ENCODE measurements at places on chromosomes 7 and 10.

DNA sequence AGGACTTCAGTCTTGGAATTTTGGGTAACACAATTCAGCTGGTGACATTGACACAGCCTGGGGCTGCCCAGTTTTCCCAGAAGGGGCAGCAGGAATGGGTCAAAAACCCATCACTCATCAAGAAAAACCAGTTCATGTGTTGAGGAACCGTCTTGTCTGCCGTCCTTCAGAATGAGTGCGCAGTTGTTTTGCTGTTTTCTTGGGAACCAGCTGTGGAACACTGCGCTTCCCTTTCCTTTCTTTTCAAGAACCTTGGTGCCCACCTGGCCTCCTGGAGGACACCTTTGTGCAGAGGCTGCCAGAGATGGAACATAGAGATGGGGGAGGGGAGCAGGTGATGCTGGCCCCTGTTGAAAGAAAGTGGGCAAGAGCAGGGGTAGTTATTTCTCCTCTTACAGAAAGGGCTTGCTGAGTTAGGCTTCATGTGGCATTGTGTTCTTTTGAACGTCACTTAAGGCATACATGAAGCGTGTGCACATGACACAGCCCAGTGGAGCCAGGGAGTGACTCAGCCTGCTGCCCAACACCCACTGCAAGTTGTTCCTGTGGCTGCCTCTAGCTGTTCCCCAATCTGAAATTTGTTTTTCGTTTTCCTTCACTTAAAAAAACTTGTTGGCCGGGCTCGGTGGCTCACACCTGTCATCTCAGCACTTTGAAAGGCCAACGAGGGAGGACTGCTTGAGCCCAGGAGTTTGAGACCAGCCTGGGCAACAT, 87.4 kb upstream of the TNS3 start:
- DNase-seq, result no peak

DNA sequence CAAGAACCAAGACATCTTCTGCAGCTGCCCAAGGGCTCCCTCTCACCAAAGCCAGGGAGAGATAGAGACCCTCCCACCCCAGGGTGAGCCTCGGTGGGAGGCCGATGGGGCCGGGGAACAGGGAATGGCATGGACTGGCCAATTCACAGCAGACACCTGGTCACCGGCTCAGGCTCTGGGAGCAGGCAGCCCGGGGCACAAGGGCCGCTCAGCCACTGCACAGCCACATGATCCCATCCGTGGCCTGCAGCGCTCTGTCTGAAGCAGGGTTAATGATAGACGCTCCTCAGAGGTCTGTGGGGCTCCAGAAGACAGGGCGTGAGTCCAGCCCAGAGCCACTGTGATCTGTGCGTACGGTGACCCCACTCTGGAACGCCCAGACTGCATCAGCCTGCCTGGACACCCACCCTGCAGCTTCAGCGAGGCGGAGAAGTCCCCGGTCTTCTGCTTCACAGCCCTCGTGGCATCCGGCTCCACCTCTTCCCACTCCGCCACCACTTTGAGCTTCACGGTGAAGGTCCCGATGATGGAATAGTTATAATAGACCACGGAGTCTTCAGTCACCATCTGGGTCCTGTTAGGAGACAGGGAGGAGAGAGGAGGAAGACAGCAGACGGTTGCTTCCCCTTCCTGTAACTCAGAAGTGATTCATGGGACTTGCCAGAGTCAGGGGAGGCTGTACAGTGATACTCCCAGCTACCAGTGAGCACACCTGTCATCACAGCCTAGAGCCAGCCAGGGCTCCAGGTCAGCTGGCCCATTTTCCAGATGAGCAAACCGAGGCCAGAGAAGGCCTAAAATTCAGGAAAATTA, 14.0 kb downstream of the TMEM130 start:
- no peak for DNase-seq

DNA sequence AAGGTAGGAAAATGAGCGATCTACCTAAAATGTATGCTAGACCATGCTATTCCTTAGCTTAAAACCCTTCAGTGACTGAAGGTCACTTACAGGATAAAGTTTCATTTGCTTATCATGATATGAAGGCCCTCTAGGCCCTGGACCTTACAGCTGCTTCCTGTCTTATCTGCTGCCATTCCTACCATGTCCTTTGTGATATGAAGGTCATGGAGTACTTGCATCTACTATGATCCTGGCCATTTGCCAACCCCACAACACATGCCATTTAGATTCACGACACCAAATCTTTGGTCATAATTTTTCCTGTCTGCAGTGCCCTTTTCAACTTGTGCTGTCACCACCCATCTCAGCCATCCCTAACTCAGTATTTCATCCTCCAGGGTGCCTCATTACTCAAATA, 181.8 kb upstream of the MDFIC start:
- DNase-seq, result no peak

DNA sequence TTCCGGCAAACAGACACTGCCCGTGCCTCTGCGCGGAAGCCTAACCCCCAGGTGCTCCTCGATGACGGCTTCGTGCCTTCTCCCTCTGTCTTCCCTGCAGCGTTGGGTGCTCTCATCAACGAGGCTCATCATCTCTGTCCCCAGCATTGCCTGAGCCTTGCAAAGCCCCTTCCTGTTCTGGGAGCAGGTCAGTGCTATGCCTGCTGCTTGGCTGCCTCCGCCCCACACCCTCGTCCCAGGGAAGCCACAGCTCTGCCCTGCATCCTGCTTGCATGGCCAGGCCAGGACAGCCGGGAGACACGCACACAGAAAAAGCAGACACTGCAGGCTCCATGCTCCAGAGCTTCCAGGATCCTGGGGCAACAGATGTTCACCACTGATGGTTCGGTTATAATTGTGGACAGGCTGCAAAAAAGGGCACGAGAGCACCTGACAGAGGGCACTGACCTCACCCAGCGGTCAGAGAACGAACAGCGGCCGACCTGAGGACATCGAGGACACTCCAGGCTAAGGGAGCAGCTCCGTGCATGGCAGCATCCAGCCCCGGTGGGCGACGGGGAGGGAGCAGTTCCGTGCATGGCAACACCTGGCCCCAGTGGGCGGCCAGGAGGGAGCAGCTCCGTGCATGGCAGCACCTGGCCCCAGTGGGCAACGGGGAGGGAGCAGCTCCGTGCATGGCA, 265.5 kb downstream of the PTPRN2 start:
- no peak for DNase-seq

DNA sequence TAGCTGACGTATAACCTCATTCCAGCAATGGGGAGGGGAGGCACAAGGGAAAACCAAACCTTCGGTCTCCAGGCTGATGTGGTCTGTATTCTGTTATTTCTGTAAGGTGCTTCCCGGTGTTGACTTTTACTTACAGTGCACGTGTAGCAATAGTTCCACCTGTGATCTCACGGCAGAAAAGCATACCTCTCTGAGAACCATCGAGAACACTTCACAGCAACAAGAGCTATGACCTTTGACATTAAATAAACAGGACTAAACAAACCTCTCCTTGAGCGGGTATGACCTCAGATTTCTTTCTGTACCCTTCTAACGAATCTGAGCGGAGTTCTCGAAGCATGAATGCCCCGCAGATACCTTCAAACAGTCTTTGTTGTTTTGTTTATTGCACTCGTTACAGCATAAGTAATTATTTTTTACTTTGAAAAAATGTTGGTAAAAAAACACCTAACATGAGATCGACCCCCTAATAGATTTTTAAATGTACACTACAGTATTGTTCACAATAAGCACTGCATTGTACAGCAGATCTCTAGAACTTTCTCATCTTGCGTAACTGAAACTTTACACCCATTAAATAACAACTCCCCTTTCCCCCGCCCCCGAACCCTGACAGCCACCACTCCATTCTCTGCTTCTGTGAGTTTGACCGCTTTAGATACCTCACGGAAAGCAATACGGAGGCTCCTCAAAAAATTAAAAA, 282.3 kb downstream of the GATA3 start:
- no peak for DNase-seq

- DNase-seq, result no peak
Observed at GRCh38 chr10:59106441-59106840, 70.0 kb upstream of the PHYHIPL start.

DNA sequence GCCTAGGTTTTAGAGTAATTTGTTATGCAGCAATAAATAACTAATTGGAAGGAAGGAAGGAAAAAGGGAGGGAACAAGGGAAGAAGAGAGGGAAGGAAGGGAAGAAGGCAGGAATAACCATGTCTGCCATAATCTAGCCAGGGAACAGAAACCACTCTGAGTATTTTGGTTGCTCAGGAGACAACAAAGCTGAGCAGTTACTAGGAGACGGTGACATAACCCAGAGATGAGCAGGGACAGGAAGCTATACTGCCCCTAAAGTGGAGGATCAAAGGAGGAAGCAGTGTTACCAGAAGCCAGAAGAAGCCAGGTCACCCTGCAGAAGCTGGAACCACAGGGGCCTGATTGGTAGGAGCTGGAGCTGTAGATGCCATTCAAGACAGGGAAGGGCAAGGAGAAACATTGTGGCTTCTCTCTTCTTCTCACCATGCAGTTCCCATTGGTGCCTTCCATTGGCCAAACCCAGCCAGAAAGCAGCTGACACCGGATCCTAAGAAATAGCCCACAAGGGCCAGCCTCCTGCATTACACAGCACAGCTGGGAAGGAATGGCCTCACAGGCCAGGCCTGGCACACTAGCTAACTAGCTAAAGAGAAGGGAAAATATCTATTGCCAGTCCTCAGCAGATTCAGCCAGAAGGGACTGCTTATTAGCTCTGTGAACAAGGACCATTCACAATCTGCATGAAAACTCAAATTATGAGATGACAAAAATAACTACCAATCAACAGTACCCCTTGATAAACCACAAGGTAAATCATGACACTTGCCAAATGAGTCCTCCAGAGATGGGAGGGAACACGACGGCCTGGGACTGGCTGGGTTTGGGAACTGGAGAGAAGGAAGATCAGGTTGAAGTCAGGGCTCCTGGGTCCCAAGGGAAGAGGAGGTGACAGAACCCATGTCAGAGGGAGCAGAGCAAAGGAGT, 184.5 kb upstream of the NFE2L3 start:
- no peak for DNase-seq

- no peak for DNase-seq
Observed at GRCh38 chr10:12513003-12513365, 163.6 kb downstream of the CAMK1D start.

- DNase-seq, result no peak
Observed at GRCh38 chr10:53088961-53089360, 316.4 kb upstream of the MBL2 start.

- DNase-seq, result peak; percentile 16
Observed at GRCh38 chr10:13371897-13372470, 23.9 kb upstream of the SEPHS1 start.

DNA sequence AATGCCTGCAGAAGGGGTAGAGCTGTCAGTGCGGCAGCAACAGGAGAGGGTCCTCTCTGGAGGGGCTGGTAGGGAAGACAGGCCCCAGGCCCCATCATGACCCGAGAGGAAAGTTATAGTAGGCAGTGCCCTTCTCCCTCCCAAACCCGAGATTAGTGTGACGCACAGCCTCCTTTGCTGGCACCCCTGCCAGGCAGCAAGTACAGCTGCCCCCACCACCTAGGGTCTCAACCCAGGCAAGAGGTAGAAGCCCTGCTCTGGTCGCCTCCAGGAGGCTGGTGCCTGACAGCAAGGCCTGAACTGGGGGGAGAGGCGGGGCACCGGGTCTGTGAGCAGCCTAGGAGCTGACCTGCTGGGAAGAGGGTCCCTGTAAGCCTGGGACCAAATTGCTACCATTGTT, 15.5 kb downstream of the LOXL4 start:
- DNase-seq, result no peak

DNA sequence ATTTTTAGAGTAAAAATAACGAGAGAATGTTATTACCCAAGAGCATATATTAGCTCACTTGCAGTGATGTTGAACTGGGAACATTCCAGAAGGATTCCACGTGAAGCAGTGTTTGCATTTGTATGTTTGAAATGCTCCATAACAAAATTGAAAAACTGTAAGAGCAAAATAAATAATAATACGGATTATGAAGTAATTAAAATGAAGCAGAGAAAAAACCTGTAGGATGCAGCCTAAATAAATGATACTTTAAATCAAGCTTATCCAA, 203.3 kb downstream of the BAMBI start:
- DNase-seq, result no peak

DNA sequence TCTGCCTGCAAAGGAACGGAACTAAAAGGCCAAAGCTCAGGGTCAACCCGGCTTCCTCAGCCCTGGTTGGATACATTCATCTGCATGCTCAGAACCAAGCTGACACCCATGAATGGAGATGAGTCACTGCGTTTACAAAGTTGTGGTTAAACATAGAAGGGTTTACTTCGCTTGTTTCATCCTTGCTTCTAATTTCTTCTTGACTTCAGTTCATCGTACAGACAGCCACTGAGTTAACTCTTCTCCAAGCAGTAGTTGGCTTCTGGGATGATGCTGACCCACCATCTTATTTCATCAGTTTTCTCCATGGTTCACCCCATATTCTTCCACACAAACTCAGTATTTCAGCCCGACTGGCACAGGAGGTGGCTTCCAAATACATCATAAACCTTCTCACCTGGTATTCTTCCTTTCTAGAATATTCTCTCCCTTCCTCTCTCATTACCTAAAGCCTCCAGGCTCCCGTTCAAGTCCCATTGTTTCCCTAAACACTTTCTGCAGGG, 166.3 kb upstream of the RNF32 start:
- DNase-seq, result no peak

DNA sequence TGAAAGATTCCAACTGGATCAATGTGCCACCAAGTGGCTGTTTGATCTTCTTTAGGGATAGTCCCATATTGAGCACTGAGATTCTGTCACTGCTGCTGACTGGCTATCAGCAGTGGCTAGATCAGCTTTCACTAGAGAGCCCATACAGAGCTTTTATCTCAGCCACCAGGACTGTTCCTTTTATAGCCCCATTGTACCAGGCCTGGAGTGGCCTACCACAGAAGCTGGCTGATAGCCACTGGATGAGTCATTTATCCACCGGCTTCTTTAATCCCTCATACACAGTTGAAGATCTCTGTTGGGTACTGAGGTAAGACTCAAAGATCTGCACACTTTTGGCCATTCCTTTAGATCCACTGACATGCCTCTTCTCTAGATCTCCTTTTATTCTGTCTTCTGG, 1101.1 kb downstream of the SORCS3 start:
- no peak for DNase-seq

DNA sequence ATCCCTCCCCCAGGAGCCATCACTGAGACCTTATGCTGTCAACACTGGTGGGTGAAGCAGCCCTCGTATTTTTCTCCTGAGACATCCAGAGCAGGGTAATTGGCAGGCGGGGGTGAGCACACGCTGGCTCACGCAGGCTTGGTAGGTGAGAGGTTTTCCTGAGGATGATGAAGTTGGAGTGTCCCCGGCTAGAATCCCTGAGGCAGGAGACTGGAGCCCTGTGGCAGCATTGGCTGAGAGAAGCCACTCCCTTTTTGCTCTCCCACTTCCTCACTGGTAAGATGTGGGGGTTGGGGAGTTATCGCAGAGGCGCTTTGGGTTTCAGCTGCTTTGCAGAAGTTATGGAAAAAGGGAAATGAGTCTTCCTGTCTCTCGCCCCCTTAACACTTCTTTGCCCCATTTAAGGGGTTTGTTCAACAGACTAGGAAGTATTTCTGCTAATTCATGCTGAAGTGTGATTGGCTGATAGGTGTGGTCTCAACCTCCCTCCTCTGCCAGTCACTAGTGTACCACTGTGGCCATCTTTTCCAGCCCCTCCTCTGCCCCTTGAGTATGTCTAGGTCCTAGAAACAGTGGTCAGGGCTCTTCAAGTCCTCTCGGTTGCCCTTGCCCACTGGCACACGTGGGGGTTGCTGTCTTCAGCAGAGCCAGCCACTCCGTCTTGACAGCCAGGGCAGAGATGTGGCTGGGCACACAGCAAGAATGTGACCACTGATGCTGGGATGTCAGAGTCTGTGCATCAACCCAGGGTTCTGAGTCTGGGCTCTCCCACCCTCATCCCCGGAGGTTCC, 5.7 kb downstream of the ARPC1B start:
- no peak for DNase-seq
